ENCODE measurements at places on chromosomes 5 and 9.

GRCh38 chr9:76882686-76883085 is 23.2 kb downstream of the PRUNE2 start:
- no peak for DNase-seq

DNA sequence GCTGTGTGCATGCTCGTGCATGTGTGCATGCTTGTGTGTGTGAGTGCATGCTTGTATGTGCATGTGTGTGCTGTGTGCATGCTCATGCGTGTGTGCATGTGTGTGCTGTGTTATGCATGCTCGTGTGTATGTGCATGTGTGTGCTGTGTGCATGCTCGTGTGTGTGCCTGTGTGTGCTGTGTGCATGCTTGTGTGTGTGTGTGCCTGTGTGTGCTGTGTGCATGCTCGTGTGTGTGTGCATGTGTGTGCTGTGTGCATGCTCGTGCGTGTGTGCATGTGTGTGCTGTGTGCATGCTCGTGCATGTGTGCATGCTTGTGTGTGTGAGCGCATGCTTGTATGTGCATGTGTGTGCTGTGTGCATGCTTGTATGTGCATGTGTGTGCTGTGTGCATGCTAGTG is 30.3 kb upstream of the SH3PXD2B start:
- DNase-seq = no peak

- no peak for DNase-seq
Observed at GRCh38 chr5:61389609-61390008, 57.6 kb downstream of the ZSWIM6 start.

GRCh38 chr9:20321423-20322082 is 300.7 kb downstream of the MLLT3 start:
- DNase-seq = peak; percentile 76

DNA sequence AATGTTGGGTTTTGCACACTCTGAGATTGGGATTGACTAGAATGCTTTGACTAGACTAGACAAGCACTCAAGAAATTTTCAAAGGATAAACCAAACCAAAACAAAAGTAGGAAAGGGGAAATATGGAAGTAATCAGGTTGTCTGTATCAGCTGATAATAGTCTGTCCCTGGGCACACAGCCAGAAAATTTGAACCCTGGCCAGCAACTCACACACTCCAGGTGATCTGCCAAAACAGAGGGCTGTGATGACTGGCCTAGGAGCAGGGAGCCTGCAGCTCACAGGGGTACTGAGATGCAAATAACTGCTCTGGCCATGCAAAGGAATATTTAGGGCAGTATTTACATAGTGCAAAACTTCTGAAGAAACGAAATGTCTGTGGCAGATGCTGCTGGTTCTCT is 112.3 kb upstream of the SMIM23 start:
- no peak for DNase-seq

- no peak for DNase-seq
Observed at GRCh38 chr5:170617533-170618490, 114.0 kb downstream of the KCNIP1 start.

DNA sequence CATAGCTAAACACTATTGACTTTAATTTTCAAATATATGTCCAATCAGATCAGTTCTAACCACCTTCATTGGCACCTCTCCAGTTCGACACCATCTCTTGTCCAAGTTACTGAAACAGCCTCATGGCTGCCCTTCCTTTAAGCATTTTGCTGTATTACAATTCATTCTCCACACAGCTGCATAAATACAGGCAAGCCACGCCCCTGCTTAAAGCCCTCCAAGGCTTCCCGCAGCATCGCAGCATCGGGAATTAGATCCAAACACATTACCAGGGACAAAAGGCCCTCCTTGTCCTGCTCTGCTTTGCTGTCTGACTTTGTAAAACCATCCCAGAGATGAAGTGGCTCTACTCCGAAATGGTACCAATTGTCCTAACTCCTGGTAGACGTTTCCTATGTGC is 75.1 kb upstream of the RAI14 start:
- no peak for DNase-seq

DNA sequence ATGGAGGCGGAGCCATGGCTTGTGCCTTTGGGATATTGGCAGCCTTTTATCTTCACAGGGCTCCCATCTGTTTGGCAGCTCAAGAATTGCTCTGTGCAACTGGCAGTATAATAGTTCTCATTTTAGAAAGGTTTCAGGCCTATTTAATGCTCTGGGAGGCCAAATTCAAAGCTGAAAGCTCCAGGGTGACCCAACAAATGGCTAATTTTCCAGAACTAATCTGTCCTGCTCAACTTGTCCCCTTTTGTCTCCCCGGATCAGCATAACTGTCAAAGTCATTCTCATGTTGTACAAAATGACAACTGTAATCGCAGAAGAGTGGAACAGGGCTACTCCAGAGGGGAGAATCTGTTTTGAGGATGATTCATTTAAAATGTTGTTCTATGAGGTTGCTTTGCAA is 52.6 kb upstream of the CXCL14 start:
- DNase-seq = no peak

DNA sequence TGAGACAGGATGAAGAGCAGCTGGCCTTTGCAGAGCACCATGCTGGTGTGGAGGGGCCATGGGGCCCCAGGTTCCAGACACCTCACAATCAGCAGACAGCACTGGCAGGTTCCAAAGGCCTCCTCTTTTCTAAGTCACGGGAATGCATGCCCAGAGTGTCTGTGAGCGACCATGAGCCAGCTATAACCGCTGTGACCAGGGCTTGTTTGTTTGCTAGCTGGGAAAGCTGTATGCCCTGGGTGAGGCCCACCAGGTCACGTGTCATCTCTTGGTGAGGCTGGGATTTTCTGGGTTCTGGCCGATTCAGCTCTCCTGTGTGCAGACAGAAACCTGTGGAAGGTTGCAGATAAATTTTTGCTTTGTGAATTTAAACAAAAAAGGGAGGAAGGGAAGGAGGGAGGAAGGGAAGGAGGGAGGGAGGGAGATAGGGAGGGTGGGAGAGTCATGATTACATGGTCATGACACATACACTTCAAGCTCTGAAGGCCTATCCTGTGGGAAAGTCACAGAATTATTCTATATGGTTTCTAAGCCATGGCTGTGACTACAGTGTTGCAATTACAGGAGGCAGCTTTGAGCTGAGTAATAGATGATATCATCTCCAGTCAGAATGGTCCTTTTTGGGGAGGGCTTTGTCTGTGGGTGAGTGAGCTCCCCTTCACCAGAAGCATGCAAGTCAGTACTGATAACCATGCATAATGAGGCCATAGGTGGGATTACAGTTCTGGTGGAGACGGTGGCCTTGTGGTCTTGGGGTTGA is 37.2 kb downstream of the PAPPA start:
- no peak for DNase-seq

GRCh38 chr9:15401266-15401665 is 21.4 kb upstream of the SNAPC3 start:
- no peak for DNase-seq

DNA sequence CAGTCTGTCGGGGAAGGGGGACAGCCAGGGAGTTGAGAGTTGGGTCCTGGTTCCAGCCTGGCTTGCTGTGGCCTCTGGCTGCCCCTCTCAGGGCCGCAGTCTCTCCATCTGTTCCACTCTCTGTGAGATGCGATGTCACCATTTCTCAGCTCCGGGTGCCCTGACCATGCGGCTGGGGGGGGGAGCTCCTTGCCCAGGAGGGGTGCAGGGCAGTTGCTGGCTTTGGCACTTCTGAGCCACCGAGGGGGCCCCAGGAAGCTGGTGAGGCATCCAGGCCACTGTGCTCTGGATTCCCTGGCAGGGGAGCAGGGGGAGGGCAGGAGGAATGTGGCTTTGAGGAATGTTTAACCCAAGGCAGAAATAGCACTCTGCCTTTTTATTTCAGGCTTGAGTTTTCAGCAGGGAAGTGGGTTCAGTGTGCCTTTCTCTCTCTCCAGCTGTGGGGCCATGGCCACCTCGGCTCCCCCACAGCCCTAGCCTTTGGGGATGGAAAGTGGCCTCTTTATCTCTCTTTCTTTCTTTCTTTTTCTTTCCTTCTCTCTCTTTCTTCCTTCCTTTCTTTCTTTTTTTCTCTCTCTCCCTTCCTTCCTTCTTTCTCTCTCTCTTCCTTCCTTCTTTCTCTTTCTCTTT is 11.0 kb downstream of the NCS1 start:
- no peak for DNase-seq

GRCh38 chr9:93030642-93031628 is 27.6 kb upstream of the SUSD3 start:
- DNase-seq = no peak

- DNase-seq = no peak
Observed at GRCh38 chr5:142637871-142638270, 48.0 kb downstream of the FGF1 start.

DNA sequence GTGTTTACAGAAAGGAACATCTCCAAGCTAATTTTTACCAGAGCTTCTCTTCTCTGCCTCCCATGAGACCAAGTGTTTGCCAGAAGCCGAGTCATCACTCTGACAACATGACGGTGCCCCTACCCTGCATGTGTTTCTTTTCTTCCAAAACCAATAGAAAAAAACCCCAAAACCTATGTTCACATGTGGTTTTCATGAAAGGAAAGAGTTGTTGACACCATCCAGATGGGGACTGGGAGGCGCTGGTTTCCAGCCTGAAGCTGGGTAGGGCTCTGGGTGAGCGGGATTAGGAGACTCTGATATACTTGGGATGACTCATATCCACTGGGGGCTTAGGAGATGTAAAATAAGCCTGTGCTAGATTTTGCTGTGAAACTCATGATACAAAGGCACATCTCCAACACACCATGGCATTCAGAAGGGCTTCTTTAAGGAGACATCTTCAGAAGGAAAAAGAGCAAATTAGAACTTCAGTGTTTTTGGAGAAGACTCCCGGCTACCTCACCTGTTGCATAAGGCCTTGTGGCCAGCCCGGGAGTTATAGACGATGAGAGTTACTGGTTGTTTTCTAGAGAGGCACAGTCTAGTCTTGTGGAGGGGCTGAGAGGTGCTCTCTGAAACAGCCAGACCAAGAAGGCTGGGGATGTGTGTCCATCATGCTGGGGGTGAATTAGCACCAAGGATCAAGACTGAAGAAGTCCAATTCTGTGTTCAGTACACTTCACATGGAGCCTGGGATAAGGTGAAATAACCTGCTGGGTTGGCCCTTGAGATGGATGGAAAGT is 108.9 kb upstream of the LHFPL2 start:
- no peak for DNase-seq

DNA sequence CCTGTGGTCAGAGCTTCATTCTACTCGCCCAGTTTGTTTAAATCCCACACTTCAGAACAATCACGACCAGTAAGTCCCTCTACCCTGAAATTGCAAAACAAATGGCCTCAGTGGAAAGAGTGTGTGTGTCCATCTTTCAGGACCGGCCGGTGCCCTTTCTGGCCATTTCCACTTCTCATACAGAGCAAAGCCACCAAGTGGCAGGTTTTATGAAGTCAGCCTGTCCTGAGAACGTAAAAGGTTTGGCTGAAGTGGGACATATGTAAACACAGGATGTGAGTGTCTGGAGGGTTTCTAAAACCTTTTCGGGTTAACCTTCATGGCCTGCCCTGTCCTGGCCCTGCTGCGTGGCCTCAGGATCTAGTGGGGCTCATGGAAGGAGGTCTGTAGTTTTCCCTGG is 24.7 kb downstream of the NXNL2 start:
- no peak for DNase-seq

DNA sequence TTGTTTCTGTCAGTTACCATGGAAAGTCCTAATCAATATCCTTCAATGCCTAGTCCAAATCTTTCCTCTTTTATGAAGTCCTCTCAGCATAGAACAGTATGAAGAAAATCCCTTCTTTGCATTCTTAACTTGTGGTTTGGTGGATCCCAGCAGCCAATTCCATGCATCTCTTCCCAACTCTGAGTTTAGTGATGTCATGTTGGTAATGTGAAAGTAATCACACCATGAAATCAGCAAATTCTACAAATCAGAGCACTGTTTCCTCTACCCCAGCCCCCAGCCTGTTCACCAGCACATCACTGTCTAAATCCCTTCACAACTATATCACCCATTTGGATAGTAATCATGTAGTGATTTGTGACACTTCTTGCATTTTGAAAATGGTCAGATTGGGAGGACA is 4.7 kb upstream of the C1QTNF2 start:
- DNase-seq = no peak

DNA sequence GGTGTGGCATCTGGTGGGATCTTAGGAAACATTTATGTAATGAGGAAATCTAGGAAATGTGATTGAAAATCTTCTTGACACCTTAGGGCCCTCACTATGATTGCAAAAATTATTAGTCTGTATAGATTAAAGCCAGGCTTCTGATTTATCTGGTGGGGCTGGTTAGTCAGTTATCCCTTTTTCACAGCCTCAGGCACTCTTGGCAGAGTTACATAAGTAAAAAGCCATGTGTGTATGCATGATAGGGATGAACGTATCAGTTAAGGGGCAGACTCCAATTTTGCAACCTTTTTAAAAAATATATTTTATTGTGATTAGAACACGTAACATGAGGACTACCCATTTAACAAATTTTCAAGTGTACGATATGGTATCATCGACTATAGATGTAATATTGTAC is 30.6 kb upstream of the RAB14 start:
- DNase-seq = no peak

- DNase-seq = no peak
Observed at GRCh38 chr5:117539692-117540091, 965.1 kb upstream of the SEMA6A start.

- no peak for DNase-seq
Observed at GRCh38 chr9:126925876-126926275, 11.3 kb downstream of the RALGPS1 start.

DNA sequence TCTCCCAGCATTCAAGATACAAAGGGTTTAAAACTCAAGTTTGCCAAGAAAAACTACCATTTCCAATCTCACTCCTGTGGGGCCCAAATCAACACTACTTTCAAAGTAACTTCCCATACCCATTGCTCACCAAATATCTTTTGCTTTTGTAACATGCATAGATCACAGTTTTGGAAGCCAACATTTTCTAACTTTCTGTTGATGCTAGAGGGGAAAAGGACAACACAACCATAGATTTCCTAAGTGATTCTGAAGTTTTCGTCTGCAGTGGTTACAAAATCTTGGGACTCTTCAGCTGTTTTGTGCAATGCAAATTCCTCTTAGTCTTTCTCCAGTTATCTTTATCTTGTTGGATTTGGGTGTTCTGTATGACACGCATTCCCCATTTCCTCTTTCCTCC is 94.1 kb upstream of the PAPPA start:
- DNase-seq = no peak

GRCh38 chr9:94900222-94901018 is 173.9 kb downstream of the AOPEP start:
- no peak for DNase-seq

- DNase-seq = no peak
Observed at GRCh38 chr5:45774528-45774927, 78.3 kb upstream of the HCN1 start.

DNA sequence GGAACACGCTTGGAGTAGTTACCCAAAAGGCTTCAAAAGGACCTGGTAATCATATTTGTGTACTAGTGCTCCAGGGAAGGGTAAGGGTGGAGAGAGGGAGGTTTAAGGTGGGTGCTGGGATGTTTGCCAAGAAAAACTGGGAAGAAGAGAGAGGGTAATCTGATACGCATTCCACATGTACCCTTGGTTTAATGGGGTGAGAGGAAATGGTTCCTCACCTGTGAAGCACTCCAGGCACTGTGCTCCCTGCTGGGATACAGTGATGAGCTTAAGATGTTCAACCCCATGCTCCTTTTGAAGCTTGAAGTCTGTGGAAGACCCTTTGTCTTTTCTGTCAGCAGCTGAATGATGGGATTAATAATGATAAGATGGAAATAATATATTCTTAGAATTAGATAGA is 98.4 kb downstream of the COX7C start:
- DNase-seq = no peak
